ENCODE measurements at places on chromosomes 1 and 21.

- no peak for DNase-seq
Measured at GRCh38 chr1:222229672-222230312, 318.1 kb downstream of the HHIPL2 start.

DNA sequence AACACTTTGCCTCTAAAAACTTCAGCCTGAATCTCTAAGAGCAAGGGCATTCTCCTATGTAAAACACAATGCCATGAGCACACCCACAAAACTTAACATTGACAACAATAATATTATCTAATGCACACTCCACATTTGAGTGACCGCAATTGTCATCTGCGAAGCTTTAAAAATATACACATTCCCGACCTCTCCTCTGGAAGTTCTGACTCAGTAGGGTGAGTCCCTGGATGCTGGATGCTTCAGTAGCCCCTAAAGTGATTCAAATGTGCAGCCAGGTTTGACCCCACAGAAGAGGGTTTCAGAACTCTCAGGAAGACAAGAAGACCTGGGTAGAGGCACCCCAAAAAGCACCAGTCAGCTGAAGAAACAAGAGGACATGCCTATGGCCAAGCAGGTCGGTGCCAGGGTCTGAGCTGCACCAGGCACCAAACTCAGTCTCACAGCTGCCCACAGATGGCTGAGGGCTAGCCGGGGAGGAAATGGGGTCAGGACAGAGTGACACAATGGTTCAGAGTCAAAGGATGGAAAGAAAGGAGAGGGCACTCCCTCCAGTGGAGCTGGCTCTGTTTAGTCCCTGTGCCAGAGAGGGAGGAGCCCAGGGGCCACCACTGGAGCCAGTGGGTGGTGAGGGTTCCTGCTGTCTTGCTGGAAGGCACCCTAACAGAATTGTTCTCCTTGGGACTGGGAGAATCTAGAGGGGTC is 17.4 kb downstream of the PIK3C2B start:
- no peak for DNase-seq

- DNase-seq = no peak
Measured at GRCh38 chr1:7580923-7581753, 190.0 kb upstream of the VAMP3 start.

DNA sequence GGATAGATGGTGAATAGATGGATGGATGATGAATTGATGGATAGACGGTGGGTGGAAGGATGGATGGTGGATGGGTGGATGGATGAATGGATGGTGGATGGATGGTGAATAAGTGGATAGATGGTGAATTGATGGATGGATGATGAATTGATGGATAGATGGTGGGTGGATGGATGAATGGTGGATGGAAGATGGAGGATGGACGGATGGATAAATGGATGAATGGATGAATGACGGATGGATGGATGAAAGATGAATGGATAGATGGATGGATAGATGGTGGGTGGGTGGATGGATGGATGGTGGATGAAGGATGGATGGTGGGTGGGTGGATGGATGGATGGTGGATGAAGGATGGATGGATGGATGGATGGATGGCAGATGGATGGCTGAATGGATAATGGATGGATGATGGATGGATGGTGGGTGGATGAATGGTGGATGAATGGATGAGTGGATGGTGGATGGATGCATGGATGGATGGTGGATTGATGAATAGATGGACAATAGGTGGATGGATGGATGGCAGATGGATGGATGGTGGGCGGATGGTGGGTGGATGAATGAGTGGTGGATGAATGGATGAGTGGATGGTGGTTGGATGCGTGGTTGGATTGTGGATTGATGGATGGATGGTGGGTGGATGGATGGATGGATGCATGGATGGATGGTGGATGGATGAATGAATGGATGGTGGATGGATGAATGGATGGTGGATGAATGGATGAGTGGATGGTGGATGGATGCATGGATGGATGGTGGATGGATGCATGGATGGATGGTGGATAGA is 5.3 kb downstream of the CHD5 start:
- no peak for DNase-seq

GRCh38 chr1:218467101-218468072 is 122.3 kb downstream of the TGFB2 start:
- no peak for DNase-seq
